ENCODE measurements at places on chromosomes 4 and X.

DNA sequence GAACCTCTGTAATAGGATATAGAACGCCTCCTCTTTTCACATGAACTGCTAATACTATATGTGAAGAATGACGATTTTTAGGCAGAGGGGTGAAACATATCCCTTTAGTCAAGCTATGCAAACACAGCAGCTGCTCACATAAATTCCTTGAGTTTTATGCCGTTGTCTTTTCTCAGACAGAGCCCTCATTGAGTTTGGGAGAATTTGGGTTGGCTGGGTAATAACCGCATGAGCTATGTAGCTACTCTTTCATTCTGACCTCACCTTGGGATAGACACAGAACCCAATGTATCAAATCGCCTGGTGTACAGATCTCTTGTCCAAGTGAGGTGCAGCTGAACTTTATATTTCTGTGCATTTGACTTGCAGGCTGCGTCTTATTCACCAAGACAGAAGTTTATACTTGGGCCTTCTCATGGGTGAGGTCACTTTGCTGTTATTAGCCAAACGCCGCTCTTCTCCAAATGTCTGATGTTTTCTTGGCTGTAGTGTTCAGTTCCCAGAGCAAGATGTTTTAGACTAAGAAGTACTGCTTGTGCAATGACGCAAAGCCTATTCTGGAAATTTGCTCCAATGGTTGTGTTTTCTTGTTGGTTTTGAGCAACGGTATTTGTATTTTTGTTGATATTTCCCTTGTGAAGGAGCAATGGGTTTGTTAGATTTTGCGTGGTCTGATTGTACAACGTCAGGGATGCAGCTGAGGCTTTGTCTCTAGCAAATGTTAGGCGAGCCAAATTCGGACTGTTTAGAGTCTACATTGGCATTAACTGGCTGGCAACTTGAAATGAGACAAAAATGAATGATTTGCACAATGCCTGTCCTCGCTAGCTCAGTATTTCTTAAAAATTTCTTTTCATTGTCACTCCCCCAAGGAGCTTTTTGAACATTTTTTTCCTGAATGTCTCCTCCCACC, 11.2 kb upstream of the SPARCL1 start:
- DNase-seq: no peak

DNA sequence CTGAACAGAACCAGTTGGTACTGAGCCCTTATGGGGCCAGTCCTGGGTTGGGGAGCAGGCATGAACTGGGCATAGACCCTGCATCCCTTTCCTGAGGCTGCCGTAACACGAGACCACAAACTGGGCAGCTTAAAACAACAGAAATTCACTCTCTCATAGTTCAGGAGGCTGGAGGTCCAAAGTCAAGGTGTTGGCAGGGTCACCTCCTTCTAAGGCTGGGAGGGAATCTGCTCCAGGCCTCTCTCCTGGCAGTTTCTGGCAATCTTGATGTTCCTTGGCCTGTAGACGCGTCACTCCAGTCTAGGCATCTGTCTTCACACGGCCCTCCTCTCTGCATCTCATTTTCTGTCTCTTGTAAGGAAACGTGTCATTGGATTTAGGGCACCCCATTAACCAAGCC, 19.8 kb upstream of the SORCS2 start:
- DNase-seq: no peak

DNA sequence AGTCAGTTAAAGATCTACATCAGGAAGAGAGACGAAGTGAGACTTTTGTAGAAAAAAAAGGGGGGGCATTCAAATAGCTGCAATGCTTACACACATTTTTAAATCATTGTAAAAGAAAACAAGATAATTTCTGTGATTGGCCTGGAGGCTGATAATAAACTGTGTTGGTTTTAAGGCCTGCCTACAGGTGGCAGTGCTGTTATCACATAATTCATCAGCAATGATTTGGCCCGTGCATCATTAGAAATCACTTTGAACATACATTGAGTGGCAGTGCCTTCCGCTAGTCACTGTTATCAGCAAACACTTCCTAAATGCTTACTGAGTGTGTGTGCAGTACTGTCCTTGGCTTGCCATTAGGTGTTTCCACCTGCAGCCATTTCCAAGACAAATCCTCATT, 831.9 kb downstream of the TRIML1 start:
- DNase-seq: no peak

DNA sequence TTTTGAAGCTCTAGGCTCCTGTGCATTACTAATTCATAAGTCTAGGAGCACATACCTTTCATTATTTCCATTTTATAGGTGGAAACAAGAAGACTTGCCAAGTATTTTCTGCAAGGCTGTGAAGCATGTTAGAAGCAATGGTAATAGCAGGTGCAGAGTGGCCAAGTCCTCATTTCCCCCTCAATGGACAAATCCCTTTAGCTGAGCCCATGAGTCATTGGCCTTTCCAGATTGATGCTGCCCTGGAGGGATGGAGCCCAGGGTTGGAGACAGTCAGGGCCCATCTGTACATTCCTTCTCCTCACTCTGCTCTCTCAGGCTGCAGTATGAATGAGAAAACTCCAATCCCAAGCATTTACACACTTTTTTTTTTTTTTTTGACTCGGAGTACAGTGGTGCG, 6.6 kb downstream of the MGST2 start:
- DNase-seq: no peak

GRCh38 chr4:1174941-1175634, 2.7 kb upstream of the SPON2 start:
- DNase-seq: no peak

- no peak for DNase-seq
Observed at GRCh38 chrX:70554081-70554480, 109.4 kb downstream of the DLG3 start.

DNA sequence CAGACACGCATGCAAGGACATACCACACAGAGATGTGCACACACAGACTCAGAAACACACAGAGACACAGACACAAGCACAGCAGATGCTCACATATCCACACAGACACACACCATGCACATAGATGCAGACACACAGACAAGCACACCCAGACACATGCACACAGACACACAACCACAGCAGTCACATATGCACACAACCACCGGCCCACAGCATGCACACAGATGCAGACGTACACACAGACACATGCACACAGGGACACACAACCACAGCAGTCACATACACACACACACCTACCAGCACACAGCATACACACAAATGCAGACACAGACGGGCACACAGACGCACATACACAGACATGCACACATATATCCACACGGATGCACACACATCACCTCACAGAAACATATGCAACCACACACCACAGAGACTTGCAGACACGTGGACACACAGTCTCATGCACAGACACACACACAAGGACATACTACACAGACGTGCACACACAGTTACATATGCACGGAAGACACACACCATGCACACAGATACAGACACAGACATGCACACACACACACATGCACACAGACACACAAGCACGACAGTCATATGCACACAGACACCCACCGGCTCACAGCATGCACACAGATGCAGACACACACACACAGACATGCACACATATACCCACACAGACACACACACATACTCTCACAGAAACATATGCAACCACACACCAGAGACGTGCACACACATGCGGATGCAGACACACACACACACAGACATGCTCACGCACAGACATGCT, 25.2 kb upstream of the SLC25A6 start:
- DNase-seq: no peak

GRCh38 chr4:25500626-25501316, 123.7 kb downstream of the ANAPC4 start:
- DNase-seq: no peak

DNA sequence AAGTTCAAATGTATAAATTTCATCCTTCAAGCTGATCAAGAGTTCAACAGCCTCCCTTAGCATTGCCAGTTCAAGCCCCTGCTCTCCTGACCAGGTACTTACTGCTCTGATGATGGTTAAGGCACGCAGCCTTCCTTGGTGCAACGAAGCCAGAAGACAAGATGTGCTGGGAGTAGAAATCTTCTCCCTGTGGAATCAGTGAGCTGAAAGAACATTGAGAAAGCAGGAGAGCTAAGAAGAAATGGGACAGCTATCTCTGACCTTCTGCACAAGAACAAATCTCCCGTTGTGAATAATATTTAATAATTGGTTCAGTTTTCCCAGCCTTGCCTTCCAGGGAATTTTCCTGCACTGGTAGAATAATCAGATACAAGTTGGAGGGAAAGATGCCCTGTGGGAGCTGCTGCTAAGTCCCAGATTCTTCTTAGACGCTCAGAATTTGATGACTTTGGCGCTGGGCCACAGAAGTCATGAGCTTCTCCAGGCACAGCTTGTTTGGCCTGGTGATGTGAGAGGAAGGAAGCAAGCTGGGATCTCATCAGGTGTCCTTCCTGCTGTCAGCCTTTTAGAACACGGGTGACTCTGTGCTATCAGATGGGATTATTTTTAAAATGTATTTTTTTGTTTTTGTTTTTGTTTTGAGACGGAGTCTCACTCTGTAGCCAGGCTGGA, 77.8 kb downstream of the CD38 start:
- no peak for DNase-seq

DNA sequence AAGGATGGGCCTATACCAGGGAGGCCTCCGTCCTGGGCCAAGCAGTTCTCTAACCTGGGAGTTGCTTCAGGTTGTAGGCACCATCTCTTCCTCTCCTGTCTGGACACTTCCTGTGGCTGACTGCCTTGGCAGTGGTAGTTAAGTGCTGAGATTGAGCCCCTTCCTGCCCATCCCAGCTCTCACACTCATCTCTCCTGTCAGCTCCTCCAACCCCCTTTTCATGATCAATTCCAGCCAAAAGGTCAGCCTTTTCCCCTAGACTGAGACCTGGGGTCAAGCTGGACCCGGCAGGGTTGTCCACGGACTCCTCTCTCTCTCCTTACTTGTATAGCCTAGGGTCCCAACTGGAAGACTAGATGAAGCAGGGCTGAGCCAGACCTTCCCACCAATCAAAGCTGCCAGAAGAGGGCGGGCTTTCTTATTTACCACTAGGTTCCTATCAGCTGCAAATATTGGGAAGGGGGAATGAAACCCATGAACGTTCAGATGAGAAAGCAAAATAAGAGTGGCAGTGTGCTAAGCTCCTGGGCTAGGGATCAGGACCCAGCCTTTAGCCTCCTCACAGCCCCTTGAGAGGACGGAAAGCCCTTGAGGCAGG, 34.5 kb downstream of the KDM5C start:
- no peak for DNase-seq

- no peak for DNase-seq
Observed at GRCh38 chr4:52248820-52249219, 197.7 kb downstream of the SPATA18 start.

DNA sequence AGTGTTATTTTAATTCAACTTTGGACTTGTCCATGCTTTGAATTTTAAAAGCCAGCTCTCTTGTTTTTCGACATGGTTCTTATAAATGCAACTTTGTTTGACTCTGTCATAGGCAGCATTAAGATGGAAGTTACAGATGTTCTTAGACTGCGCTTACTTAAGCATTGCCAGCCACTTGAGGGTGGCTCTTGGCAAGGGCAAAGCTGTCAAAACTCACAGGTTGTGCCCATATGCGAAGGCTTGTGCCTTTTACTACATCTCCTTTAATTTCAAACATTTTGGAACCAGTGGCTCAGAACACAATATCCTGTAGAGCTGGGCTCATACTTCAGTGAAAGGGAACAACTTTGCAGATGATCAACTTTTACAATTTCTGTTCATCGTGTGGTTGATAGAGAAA, 135.5 kb downstream of the TRAM1L1 start:
- no peak for DNase-seq

GRCh38 chr4:7985072-7985471, 45.4 kb upstream of the AFAP1 start:
- no peak for DNase-seq

DNA sequence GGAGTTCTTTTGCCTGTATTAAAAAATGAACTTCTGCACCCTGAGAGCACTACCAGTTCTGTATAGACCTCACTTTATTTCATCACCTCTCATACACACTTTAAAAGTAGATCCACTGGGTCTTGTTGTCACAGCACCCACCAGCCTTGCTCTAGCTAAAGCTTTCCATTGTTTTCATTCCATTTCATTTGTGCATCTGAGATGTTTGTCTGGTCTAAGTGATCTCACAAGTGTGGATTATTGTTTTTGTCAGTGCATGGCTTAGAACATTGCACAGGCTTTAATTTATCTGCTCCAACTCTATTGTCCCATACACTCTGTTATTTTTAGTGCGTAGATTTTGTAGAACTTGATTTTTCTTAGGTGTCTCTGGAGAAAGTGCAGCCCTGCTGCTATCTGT, 1157.5 kb upstream of the PABPC4L start:
- no peak for DNase-seq

DNA sequence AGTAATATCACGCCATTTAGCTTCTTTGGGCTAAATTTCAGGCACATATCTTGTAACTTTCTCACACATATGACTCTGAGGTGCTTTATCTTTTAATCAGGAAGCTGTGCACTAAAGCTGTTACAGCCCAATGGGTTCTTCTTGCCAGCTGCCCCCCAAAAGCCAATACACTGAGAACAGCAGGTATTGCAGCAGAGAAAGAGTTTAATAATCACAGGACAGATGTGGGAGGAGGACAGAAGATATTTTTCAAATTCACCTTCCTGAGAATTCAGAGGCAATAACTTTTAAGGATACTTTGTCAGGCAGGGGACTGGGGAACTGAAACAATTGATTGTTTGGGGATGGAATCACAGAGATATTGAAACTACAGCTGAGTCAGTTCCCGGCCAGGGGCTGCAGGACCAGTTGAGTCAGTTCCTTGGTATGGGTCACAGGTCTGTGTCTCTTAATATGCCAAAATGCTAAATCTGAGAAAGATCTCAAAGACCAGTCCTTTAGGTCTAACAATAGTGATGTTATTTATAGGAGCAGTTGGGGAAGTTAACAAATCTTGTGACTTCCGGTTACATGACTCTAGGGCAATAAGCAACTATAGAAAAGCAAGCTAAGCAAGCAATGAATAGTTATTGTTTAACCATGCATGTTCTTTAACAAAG, 28.1 kb downstream of the DDIT4L start:
- no peak for DNase-seq

DNA sequence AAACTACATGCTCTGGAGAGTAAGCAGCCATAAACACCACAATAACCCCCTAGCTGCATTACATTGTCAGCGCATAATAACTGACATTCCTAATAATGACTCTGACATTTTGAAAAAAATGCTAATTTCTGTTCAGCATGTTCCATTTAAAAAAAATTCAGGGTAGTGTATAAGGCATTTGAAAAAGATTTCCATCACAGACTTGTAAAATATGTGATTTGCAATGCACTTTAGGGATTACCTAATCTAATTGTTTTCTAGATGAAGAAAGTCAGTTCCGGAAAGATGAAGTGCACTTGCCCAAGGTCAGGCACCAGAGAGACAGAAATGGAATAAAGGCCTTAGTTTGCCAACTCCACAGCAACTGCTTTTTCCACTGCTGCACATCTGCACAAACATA, 55.3 kb downstream of the FANCB start:
- DNase-seq: no peak

GRCh38 chrX:97211070-97211469, 327.4 kb downstream of the RPA4 start:
- no peak for DNase-seq

DNA sequence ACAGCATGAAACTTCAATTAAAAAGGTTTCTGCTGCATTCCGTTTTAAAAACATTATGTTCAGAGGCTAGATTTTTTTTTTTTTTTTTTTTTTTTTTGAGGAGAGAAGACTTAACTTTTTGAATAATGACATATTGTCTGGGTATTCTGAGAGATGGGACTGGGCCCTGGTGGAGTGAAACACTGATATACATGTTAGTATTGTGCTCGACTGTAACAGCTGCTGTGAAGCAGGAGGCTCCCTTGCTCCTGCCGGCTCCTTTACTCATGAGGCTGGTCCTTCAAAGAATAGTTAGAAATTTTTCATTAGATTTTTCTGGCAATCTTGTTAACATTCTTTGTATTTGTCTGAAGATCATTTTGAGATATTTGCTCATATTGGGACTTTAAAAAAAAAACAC, 73.3 kb downstream of the TMEM131L start:
- no peak for DNase-seq

GRCh38 chrX:85115252-85115651, 111.6 kb downstream of the APOOL start:
- no peak for DNase-seq
